Skeletal muscle cell (primary cell): ENCODE measurements at places on chromosomes 2 and 18.

DNA sequence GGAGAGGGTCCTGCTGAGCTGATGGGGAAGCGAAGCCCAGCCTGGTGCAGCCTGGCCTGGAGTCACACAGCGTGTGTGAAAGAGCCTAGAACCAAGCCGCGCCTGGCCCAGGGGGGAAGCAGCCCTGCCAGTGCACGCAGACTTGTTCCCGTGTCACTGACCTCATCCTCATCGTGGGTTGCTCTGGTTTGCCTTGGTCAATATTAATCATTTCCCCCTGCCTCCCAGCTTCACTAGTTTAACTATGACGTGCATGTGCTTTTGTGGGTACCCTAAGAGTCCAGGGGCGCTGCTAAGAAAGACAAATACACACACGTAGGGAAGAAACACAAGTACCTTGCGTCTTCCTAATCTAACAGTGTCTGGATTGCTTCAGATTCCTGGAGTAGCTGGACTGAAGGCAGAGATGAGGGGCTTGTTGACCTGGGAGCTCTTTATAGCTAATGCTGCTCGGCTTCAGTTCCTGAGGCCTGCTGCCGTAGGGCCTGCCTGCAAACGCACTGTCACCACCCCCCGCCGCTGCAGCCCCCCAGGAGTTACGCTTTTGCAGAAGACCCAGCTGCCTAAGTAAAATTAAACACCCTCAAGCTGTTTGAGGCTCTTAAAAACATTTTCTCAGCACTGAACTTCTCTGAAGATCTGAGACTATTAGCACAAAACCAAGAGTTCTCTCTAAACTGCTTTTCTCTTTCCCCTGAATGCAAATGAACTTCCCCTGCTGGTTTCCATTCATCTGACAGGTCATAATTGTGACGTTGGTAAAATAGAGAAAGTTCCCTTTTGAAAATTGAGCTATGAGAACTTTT, 159.2 kb downstream of the FAM210A start:
- DNase-seq, result no peak

- no peak for DNase-seq
Measured at GRCh38 chr2:26067980-26068507, 34.2 kb downstream of the RAB10 start.

- no peak for DNase-seq
Measured at GRCh38 chr2:182229297-182229696, 197.5 kb downstream of the PDE1A start.

GRCh38 chr2:104026725-104027124, 827.2 kb upstream of the POU3F3 start:
- no peak for DNase-seq

GRCh38 chr2:39697454-39697853, 31.7 kb downstream of the TMEM178A start:
- no peak for DNase-seq

- no peak for DNase-seq
Measured at GRCh38 chr2:236086971-236087465, 81.2 kb downstream of the GBX2 start.

DNA sequence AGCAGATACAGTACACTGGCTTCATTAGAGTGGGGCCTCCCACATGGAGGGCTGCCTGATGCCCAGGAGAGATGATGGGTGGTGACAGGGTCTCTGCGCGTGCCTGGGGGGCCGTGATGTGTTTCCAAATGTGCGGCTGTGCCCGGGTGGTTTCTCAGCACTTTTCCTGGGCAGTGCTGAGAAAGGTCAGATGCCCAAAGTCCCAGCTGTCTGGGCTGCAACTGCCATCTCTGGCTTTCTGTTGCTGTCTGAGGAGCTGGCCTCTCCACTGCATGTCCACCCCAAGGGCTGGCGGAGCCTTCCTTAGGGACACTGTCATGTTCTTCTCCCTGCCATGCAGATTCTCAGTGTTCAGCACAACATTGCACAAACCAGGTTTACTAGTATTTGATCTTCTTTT, 62.7 kb upstream of the NFATC1 start:
- DNase-seq, result no peak

DNA sequence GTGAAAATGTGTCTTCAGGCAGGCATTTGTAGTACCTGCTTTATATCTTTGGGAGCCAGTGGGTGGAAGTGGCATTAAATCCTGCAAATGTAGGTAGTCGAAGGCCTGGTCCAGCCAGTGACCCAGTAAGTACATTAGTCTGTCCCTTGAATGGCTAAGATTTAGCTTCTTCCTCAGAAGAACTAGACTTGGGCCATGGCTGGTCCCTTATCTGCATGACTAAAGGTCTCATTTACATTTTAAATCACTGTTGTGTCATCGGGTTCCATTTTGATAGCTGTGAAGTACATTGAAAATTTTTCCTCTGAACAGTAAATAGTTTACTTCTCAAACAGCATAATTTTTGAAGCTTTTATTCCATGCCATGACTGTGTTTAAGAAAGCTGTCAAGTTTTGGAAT, 438.4 kb upstream of the KLHL29 start:
- no peak for DNase-seq

DNA sequence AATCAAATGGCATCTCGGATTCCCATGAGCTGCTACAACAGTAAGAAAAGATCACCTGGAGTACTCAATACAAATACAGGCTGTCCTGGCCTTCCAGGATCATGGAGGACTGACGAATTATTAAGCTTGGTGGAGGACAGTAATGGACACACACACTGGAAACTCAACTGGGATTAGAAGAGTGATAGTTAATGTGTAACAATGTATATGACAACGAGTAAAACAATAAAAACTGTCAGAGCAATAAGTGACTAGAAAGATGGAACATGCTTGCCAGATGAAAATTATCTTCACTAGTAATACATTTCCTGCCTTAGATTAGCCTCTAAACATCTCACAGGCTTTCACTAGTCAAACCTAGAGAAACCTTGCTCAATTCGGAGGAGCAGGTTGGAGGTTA, 49.2 kb upstream of the CDH20 start:
- DNase-seq, result no peak

DNA sequence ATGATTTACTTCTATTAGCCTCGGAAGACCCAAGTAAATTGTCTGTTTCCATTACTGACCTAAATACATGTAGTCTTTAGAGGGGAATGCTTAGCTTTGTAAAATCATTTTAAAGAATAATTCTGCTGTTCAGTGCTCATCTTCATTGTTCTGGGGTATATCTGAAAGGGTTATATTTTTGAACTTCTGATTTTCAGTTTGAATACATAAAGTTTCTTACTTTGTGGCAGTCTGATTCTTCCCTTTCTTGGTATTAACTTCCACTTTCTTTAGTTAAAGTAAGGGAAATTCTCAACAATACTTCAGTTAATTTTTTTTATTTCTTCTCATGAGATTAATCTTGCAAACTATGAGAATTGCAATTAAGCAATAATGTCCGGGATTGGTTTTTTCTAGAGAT, 148.4 kb downstream of the DOCK10 start:
- DNase-seq, result no peak

DNA sequence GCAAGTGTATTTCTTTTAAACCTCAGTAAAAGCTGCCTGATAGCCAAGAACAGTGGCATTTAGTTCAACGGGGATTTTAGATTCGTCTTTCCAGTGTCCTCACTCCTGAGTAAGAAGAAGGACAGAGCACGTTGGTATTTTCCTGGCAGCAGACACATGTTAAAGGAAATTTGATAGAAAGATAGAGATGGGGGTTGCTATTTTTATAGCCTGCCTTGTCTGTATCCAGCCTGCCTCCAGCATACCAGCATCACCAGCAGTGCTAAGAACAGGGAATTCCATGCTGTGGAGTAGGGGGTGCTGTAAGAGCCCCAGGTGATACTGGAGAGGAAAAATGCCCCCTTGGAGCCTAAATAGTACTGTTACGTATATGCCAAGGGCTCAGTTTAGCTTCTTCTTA, 1.1 kb upstream of the SMYD1 start:
- no peak for DNase-seq

DNA sequence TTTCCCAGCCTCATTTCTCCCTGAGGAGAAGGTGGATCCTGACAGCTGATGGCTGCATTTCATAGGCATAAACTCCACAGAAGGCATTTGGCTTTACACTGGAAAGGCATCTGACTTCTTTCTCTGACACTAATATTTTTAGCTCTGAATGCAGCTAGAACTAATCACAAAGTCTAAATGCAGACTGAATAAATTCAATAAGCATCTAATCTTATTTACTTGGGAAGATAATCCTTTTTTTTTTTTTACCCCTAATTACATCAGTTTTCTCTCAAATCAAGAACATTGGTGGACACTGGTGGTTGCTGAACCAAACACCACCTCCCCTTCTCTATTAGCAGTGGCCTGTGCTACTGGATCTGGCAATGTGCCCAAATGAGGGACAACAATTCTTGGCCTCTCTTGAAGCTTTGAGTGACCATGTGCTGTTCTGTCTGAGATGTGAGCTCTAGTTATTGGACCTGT, 50.9 kb upstream of the CD226 start:
- DNase-seq, result no peak

- DNase-seq, result no peak
Measured at GRCh38 chr2:183163821-183164649, 39.8 kb downstream of the NUP35 start.
